Activated T-cell treated with anti-CD3 and anti-CD28 coated beads, Interleukin-2, amount 50 U/mL, for 24 hours (primary cell): ENCODE measurements at places on chromosomes 1 and 21.

GRCh38 chr21:42200906-42201614 is 17.9 kb upstream of the ABCG1 start:
- DNase-seq: no peak

DNA sequence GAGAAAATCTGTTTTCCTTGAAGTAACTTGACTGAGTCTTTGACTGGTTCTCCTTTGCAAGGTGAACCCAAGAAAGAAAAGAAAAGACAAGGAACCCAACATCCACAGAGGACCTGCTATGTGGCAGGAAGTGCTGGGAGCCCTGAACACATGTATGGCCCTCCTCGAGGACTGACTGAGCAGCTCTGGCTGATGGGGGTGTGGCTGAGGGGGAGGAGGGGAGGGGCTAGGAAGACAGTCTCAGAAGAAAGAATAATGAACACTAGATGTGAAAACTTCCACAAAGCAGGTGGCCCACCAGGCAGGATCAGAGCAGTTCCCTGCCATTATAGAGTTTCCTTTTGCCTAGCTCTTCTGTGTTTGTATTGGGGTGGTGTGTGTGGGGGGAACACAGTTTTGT is 26.1 kb downstream of the NENF start:
- no peak for DNase-seq

- DNase-seq: peak; percentile 45
Measured at GRCh38 chr1:226002667-226003501, 3.7 kb upstream of the SDE2 start.

DNA sequence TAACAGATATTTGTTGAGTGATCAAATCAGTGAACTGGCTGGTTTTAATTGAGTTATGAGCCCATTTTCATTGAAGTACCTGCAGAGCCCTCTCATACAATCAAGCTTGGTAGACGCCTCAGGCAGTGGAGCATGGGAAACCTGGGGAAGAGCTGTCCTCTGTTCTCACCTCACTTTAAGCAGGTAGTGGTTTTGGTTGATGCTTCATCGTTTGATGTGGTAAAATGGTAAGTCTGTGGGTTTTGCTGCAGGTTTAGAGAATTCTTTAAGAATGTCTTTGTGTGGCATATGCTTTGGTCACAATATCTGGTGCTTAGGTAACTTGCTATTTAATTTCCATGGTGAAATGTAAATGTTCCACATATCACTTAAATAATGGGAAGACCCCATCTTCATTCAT is 10.0 kb downstream of the LAMC1 start:
- no peak for DNase-seq

DNA sequence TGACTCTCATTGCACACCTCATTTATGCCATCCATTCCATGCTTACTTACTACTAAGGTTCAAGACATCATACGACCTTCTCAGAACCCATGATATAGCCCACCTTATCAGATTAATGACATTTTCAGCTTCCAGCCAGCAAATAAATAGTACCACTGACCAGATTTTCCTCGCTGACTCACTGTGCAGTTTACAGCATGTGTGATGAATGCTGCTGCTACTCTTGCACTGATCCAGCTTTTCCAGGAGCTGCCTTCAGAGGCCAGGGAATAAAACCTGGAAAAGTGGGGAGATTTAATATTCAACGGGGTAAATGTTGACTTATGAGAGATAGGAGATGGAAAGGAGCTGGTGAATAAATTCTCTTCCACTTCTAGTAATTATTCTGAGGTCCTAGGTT is 247.1 kb downstream of the COL11A1 start:
- DNase-seq: no peak

DNA sequence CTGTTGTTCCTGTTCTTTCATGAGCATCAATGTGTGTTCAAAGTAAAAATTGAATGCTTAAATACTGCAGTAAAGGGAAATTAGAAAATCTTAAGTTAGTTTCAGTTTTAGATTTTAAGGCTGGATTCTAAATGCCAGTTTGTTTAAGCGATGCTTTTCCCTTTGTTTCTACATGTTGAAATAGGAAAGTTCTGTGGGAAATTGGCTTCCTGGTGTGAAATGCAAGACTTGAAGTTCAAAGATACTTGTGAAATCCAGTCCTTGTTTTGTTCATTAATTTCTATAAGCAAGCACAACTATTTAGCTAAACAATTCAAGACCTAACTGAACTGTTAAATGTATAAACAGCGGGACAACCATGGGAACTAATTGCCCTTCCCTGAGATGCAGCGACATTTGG is 149.1 kb downstream of the LYPLAL1 start:
- DNase-seq: no peak
